ENCODE measurements at places on chromosomes 5 and 9.

DNA sequence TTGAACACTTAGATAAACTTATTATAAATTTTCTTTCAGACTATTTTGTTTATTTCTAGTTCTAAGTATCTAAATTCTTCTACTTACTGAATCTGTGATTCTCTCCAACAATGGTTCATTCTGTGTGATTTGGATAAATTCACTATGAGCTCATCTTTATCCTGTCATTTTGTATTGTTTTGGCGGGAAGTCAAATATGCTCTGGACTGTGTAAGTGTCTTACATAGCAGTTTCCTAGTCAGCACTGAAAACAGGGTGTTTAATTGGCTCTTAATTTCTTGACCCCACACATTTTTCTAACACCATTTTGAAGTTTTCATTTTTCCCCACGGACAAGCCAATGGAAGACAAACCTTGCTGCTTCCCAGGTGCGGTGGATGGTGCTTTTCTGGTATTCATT, 207.0 kb upstream of the ACO1 start:
- no peak for DNase-seq

GRCh38 chr9:136239135-136239982, 6.3 kb downstream of the QSOX2 start:
- no peak for DNase-seq

DNA sequence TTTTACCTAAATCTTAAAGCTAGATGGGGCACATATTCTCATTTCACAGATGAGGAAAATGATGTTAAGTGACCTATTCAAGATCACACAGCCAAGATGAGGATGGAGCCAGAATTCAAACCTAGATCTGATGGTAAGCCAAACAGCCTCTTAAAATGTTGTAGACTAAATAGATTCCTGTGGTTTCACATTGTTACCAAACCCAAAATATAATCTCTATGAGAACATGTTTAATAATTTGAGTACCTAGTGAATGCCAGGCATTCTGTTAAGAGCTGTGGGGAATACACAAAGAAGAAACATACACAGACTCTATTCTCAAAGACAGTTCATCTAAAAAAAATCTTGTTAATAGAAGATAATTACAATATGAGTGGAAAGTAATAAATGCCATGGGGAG, 25.2 kb downstream of the HOMER1 start:
- DNase-seq, result no peak

- DNase-seq, result no peak
These were observed 265.4 kb downstream of the RASEF start for GRCh38 chr9:82797534-82797933.

DNA sequence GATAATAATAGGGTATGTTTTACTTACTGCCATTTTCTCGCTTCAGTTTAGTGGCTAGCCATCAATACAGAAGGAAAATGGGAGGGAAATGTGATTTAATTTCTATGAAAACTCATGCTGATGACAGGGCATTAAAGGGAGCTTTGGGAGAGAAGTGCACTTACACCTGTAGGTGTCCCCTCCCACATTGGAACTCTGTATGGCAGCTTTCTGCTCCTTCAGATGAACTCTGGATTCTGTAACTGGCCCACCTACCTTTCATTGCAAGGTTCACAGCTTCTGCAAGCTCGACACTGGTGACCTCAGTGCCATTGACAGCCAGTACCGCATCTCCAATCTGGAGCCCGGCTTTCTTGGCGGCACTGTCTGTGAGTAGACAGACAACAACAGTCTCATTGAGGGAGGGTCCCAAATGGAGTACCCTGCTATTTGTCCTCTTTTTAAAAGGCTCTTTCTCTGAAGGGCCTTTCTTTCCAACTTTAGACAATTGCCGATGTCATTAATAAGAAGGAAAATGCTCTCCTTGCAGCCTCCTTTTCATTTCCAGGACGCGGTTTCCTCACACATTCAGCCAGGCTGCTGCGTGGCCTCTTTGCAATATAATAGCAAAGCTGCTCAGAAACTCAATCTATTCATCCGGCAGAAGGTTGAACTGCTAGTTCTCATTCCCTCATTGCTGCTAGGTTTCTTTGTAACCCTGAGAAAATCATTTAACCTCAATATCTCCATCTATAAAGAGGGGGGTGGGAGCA, 63.6 kb downstream of the NUDT12 start:
- DNase-seq, result no peak

DNA sequence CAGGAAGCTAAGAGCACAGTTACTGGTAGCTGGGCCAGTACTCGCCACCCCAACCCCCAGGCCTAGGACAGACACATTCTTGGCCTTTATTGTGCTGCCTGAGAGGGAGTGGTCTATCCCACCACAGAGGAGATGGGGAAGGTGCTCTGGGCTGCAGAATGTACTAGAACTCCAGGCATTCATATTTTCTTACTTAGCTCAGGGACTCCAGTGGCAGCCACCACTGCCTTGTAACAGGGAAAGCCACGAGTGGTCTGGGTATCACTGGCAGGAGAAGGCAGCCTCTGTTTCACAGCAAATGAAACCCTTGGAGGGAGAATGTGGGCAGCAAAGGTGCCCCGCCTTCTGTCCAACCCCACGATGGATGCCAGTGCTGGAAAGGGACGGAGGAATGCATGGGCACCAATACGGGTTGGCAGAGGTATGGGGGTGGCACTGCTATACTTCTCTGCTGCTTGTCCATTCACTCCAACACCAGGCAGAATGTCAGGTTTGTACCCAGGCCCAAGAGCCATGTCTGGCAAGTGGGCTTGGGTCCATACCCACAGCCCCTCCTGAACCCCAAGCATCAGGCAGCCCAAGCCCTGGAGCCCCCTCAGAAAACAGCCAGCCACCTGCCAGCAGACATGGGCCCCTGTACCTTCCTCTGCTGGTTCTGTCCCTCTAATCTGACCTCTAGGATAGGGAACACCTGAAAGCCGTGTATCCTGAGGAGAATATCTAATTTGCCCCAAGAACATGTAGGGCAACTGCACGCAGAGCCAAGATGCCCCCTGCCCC, 4.6 kb downstream of the SEPTIN8 start:
- no peak for DNase-seq

GRCh38 chr5:126777975-126778674, 1.2 kb downstream of the LMNB1 start:
- DNase-seq, result peak; percentile 75

DNA sequence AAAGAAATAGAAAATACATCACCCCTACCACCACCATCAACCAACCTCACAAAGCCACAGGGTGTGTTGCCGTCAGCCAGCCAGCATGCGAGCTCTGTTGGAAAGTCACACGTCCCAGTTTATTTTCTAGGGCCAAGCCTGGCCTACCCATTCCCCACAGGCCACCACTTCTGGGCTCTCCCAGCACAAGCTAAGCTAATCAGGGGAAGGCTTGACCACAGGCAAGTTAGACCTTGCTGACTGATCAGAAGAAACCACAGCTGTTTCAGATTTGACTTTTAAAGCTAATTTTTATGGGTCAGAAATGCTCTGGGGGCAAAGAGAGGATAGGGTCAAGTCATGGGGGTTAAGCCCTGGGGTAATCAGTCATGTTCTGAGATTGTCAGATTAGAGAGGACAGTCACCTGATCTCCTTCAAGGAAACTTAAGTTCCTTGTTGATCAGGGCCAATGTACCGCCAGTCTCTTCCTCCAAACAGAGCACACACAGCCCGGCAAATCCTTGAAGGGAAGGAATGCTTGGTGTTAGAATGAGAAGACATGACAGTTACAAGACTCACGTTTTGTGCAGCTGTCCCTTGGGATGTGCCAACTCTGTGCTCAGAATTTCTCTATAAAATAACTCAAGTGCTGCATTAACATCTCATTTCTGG, 7.6 kb downstream of the SHB start:
- DNase-seq, result no peak

All from esophagus squamous epithelium (tissue), 5 donors.